ENCODE measurements at places on chromosomes 2 and 18. TPM values are rescaled to one million over a fixed set of nuclear protein-coding genes. Genes with fewer than 3 reads are reported as not detected.

Gene SULT1C2
- not detected for total RNA-seq

Gene FAM237A
- total RNA-seq: not detected

Gene RSAD2
- total RNA-seq: 2.2 TPM

Gene NR4A2
- total RNA-seq: 2.7 TPM

Gene ORC2
- total RNA-seq: 33.8 TPM

Gene OSR1
- not detected for total RNA-seq
